ENCODE measurements at places on chromosomes 5 and 9.
A peak's percentile ranks its signal among the peaks of the same experiment; 100 is the strongest.

GRCh38 chr5:136174021-136174659 lies 18.8 kb downstream of the SMIM32 start:
- DNase-seq: peak; percentile 67

DNA sequence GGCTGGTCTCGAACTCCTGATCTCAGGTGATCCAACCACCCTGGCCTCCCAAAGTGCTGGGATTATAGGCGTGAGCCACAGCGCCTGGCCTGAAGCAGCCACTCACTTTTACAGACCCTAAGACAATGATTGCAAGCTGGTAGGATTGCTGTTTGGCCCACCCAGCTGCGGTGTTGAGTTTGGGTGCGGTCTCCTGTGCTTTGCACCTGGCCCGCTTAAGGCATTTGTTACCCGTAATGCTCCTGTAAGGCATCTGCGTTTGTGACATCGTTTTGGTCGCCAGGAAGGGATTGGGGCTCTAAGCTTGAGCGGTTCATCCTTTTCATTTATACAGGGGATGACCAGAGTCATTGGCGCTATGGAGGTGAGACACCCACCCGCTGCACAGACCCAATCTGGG lies 1.5 kb downstream of the CA9 start:
- no peak for DNase-seq

DNA sequence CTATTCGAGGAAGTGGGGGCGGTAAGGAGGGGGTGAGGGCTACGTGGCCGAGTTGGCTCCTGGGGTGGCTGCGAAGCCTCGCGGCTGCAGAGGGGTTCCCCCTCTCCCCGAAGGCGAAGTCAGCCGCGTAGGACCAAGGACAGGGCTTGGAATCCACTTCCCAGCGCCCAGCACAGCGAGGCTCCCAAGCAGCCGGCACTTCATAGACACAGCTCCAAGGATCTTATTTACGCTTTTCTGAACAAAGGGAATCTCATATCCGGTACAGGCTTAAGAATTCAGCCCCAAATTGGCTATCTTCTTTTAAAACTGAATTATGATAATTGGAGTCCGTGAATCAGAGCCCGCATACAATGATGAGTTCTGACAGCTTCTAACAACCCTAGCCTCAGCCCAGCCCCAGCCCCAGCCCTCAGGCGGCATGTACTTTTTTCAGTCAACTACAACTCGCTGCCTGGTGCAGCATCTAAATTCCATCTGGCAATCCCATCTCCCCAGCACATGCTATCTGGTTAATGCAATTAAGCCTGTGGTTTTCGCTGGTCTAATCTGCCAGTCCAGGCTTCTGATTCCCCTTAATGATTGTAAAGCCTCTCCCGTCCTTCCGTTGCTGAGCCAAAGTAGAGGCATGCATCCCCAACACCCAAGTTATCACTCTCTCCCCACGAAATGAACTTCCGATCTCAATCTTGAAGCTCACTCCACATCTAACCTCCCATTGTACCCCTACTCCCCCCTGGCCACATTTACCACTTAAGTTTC lies 1.0 kb downstream of the ELAVL2 start:
- no peak for DNase-seq

GRCh38 chr9:95306819-95307218 lies 10.7 kb downstream of the FANCC start:
- DNase-seq: no peak

GRCh38 chr5:42498000-42498399 lies 74.8 kb downstream of the GHR start:
- no peak for DNase-seq

- no peak for DNase-seq
Observed at GRCh38 chr5:15020736-15021135, 149.2 kb upstream of the ANKH start.

GRCh38 chr5:127085371-127085770 lies 12.1 kb upstream of the C5orf63 start:
- no peak for DNase-seq

DNA sequence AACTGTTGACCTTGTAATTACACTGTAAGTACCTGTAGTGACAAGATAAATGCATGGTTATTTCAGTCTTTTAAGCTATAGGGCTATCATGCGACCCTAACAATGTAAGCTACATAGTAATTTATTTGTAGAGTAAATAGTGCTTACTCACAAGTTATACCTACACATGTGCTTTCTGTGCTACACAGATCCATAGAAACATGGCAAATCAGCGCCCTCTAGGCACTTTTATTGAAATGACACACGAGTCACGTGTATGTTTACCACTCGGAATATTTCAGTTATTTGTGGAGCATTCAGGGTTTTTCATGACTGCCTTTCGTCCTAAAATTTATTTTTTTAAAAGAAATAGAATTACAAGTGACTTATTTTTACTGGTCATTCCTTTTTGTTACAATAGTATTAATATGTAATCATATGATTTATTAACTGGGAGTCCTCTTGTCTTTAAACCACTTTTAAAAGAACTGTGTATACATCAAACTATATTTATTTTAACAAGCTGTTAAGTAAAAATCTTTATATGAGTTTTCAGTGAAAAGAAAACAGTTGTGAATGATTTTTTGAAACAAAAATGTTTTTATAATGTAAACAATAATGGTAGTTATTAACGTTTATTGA lies 1242.3 kb upstream of the WWC1 start:
- peak; percentile 30 for DNase-seq

DNA sequence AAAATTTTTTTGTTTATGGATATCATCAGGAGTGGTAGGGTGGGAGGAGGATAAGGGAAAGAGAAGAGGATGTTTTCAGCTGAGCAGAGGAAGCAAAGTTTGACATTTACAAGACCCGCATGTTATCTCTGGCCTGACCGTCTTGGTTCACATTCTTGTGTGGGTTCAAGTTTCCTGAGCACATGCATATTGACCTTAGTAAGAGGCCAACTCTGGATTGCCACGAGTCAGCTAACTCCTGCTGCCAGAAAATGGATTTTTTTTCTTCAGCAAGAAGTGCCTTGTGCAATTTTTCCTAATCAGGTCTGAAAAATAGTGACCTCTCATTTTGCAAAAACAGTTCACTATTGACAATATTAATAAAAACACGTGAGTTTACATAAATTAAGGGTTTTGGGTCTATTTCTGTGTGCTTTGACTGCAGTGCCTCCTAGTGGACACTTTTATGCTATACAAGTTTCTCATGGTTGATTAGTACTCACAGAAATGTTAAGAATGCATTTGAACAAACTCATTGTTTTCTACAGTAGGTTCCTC lies 27.1 kb upstream of the BASP1 start:
- peak; percentile 72 for DNase-seq

DNA sequence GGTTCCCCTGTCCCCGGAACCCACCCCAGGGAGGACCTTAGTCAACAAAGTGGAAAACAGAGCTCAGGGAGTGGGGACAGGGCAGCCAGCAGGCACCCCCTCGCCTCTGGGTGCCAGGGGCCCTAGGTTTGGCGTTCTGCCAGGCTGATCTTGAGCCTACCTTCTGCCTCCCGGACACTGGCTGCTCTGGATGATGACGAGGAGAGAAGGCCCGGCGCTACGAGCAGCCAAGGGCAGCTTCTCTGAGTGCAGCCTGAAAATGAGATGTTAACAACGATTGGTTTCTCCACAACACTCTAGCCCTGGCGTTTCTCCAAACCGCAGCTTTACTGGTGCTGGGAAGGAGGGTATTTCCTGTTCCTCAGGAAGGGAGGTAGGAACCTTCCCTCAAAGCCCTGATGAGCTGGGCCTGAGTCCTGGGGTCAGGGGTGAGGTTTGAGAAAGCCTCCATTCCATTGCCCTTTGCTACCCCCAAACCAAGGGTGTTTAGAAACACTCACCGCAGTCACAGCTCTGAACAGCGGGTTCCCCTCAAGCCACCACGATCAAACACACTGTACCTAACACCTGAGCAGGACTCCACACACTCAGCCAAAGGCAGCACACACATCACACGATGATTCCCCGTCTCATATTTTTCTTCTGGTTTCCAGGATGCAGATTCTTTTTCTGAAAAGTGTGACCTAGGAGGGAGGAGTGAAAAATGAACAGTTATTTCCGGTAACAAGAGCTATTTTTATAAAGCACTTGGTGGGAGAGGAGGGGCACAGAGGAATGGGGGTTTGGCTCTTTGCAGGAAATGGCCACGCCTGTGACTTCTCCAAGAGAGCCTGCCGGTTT lies at the start of gene STING1:
Gene STING1 (minus strand): TSS at position 709 of the 840 bp plus-strand sequence. CDS start 1,054 bp downstream, outside the sequence.
- DNase-seq: peak; percentile 90

GRCh38 chr5:151869843-151870242 lies 54.8 kb downstream of the GLRA1 start:
- no peak for DNase-seq

GRCh38 chr5:14208071-14209021 lies 65.2 kb downstream of the TRIO start:
- DNase-seq: peak; percentile 73

DNA sequence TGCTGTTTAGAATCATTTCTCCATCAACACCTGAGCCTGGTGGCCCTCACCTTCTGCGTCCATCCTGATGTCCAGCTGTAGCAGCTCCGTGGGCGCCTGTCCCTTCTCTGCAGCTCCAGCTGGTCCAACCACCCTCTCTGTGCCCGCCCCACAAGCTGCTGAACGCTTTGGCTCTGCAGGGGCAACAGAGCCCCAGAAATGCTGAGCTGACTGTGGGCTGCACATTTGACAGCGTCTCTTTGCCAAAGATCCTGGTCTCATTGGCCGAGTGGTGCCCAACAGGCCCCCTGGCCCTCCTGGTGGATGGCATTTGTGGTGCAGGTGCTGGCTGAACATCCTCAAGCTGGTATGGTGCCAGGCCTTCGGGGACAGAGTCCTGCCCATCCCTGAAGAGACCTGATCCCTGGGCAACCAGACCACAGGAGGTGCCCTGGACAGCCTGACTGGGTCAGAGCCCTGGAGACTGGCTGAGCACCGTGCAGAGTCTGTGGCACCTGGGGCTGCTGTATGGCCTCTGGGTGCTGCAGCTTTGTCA lies 25.3 kb upstream of the CEP72 start:
- DNase-seq: no peak

- peak; percentile 83 for DNase-seq
Observed at GRCh38 chr5:21680196-21680595, 1172.9 kb downstream of the CDH12 start.

GRCh38 chr5:125750147-125750860 lies 672.9 kb upstream of the GRAMD2B start:
- DNase-seq: no peak

DNA sequence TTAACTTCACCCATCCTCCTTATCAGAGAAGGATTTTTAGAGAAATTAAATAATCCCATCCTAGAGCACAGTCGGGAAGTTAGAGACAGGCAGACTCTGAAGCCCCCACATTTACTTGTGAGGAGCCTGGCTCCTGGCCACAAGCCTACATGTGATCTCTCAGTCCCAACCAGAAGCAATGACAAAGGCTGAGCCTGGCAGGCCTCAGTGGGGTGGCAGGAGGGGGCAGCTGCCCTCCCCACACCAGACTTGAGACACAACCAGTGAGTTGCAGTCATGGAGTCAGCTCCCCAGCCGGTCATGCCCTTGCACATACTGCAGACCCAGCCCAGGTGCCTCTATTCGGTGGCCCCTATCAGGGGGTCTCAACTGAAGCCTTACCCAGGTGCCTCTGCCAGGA lies 11.0 kb downstream of the NAIF1 start:
- no peak for DNase-seq

GRCh38 chr5:4017076-4017803 lies 421.6 kb downstream of the IRX1 start:
- no peak for DNase-seq

DNA sequence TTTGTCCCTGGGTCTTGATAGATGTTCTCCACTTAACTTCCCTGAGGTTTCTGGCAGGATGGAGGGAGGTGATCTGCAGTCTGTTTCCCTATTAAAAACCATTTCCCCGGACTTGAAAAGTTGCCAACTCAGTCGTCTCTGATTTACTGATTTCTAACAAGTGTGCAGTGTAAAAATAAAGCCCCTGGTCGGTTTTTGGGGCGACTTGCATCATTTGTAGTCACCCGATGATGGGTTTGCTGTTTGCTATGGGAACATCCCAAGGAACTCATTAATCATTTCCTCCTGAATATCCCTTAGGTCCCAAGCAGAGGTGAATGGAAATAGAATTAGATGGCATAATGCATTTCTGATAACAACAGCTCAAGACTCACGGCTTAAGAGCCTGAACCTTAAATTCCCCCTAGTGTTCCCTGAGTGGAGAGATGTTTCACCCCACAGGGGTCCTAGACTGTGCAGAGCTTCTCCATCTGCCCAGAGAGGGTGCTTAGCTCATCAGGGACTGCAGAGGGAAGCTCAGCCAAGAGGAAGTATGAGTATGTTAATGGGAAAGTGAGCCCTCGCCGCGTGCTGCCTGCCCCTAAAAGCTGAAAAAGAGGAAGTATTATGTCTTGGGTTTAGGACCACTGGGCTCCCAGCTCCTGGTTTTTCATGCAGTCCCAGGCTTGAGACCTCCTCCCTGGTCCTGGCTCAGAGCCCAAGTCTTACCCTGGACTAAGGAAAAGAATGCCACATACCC lies 115.1 kb upstream of the DAP start:
- no peak for DNase-seq

GRCh38 chr5:146662229-146662628 lies 146.2 kb upstream of the GPR151 start:
- DNase-seq: no peak
